ENCODE measurements at places on chromosomes 3 and 15.

DNA sequence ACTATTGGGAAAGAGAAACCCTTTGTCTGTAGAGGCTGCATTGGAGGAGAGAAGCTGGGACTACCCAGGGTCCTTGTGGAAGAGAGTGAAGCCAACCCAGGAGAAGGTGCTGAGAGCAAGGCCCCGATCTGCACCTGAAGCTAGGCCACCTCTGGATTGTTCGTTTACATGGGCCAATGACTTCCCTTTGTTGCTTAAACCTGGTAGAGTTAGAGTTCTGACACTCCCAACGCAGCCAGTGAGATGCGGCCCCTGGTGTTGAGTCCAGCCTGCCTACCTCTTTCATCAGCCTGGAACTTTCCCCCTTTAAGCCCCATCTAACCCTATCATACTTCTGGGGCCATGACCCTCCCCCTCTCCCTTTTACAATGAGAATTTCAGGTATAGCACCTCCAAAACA is 30.8 kb downstream of the CCDC13 start:
- no peak for DNase-seq

DNA sequence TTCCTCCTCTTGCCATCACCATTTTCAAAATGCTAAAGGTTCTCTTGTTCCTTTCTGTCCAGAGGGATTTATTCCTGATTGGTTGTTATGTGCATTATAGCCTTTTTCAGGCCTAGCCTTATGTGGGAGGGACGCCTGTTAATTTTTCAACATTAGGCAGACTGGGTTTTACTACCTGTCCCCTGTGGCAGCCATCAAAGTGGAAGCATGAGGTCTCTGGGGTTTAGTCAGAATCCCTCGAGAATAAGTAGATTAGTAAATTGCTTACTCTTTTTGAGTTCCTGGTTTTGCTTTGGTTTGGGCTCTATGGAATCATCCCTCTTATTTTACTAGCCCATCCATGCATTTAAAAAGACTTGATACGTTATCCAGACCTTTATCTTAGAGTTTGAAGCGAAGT is 32.4 kb downstream of the PAK2 start:
- DNase-seq = no peak

- peak; percentile 43 for DNase-seq
Observed at GRCh38 chr3:31407665-31408064, 125.1 kb upstream of the STT3B start.

DNA sequence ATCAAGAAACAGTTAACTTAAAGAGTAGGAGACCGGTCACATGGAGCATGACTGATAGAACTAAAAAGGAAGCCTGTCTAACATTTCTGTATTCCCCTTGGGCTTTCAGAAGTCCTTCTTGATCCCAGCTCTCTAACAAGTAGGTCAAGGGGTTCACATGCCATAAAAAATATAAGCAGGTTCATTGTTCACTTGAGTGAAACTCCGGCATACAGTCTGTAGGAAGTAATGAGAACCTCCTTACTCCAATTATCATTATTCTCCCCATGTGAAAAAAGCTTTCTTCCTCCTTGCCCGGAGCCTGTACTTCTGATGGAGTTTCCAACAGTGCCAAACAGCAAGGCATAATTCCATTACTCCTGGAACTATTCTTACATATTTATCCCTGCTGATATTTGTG is 242.8 kb upstream of the CNTN4 start:
- no peak for DNase-seq

DNA sequence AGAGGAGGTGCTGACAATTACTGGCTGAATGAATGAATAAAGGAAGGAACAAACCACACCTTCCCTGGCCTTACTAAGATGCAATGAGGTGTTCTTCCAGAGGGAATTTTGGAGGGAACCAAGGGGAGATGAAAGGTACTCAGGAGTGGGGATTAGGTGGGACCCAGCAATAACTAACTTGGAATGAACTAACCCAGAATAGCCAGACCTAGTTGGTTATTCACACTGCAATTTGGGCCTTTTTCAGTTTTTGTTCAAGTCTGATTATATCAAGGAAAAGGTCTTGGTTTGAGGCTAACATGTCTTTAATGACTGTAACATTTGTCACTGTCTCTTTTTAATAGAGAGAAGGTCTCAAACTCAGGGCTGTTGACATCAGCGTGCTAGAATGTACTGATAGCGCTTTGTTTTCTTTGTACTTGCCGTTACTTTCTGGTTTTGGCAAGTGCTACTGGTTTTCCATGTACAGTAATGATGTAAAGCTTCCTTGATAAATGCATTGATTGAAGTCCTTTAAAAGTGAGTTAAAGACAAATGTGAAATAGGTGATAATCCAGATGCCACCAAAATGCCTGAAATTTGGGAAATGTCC is 3.2 kb upstream of the PLXND1 start:
- peak; percentile 86 for DNase-seq

- DNase-seq = no peak
Observed at GRCh38 chr15:78429477-78429876, 8.5 kb upstream of the IREB2 start.

- no peak for DNase-seq
Observed at GRCh38 chr3:73573204-73573603, 51.5 kb downstream of the PDZRN3 start.

DNA sequence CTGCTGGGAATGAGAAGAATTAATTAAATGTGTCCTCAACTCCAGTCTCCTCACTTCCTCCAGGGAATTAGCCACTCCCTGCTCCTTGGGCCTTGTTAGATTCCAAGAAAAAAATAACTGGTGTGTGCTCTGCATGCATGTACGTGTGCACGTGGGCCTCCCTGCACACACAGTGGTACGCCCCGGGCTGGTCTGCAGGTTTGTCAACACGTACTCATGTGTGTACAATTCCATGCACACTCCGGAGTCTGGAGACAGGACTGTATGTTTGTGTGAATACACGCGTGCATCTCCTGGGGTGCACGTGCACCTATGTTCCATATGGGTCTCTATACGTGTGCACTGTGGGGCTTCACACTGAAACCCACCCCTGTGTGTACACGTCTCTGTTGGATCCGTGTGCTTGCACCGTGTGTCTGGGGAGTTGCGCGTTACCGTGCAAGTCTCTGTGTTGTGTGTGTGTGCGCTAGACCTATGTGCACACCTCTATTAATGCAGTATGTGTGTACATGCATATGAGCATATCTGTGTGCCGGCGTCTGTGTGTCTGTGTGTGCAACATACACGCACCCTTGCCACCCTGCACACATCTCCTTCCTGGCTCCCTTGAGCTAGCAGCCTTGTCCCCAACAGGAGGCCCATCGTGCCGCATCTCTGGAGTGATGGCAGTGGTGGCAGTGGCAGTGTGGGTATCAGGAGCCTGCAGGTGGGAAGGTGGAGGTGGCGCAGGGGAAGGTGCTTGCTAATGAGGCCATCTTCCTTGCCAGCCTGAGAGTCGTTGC is 210.1 kb downstream of the TBC1D2B start:
- DNase-seq = no peak

DNA sequence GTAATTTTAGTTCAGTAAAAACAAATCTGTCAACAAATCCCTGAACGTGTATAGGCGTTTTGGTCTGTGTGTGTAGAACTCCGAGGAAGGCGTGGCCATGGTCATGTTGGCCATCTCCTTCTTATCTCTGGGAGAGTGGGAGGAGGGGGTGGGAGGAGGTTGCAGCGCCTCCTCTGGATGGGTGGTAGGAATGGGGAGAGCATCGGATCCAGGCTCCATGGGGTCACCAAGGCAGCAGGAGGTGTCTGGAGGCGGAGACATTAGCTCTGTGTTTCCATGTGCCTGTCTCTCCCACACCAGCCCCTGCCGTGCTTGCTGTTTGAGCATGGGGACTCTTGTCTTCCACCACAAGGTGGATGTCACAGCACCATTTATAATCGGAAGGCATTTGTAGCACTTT is 34.5 kb upstream of the TRPM1 start:
- DNase-seq = no peak

DNA sequence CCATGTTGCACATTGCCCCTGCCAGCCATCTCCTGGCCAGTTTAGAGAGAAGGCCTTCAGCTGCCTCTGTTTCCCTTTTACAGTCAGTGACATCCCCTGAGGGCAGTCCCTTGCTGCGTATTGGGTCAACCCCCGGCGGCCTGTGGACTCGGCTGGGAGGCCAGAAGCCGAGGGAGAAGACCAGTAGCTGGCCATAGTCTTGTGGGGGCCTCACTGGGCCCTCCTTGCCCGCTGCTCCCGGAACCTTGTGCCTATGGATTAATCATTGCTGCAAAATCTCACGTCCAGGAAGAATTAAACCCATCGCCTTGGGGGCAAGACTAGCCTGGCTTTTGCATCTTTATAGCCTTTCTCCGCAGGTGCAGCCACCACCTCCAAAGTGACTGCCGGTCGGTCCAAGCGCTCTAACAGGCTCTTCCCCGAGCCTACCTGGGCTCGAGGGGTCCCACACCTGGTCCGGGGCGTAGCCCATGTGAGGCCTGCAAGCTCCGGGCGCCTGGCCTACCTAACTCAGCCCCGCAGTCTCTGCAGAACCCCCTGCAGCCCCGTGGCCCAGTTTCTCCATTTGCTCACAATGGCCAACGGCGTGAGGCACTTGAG is 870 bp upstream of the CHAC1 start:
- no peak for DNase-seq
